ENCODE measurements at places on chromosomes 5 and 9. TPM values are rescaled to one million over a fixed set of nuclear protein-coding genes. Genes with fewer than 3 reads are reported as not detected.

The NDUFAF2 gene
- 23.7 TPM for total RNA-seq

The CATSPER3 gene
- total RNA-seq, result 0.39 TPM

DNA sequence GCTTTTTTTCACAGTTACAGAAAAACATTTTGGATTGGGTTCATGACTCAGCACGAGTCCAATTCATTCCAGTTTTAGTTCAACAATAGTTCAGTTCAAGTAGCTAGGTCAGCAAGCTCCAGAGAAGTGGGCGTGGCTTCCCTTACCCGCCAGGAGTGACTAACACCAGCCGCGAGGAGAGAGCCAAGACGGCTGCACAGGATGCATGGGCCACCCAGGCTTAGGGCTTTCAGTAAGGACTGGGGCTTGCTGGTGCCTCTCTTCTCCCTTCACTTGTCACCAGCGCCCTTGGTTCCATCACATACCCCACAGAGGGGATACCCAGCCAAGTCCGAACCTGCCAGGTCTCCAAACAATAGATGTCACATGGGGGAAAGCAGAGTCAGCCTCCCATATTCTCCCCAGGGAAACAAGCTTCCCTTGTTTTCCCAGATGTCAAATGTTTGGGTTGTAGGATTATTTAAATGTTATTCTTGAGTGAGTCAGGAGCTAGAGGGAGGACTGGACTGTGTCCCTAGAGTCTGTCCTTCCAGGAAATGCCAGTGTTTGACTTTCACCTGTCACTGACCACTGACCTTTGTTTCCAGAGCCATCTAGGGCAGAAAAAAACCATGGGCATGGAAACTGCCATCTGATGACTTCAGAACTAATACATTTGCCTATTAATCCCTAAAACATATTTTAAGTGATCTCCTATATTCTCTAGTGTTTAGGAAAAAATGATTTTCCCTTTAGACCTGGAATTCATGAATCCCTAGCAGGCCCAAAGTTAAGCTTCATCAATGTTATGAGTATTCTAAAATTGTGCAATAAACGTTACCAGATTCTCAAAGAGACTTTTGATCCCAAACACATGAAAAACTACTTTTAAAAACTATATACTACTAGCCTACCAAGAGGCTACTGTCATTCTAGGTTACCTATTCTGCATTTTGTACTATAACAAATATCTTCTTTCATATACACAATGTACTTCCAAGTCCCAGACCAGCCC, 51.9 kb downstream of the NIPAL4 start:
- H3K4me3 ChIP-seq, result no peak overlapping the region
- DNase-seq, result peak; percentile 96
- H3K4me1 ChIP-seq, result peaks cover 49% of the 10 kb centered on the region
- no peaks in the 10 kb centered on the region for H3K27me3 ChIP-seq
- H3K36me3 ChIP-seq, result peaks cover 29% of the 10 kb centered on the region

The FOXD4L3 gene
- total RNA-seq, result not detected

DNA sequence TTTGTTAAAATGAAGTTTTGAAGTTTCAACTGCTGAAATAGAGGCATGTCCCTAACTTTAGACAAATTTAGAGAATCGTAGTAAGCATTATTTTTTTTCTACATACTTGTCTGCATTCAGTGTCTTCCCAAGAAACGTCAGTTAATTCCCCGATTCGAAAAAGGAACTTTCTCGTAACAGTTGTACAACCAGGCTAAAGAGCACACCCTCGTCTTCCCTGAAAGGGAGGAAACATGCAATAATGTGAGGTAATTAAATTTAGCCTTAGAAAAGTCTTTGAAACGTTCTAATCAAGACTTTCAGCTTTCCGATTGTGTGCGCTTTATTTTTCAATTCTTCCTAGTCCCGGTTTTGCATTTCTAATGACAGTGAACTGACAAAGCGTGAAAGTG, 374 bp upstream of the SLC1A3 start:
- H3K4me1 ChIP-seq, result no peaks in the 10 kb centered on the region
- H3K4me3 ChIP-seq, result peak overlapping the region; percentile 59
- DNase-seq, result no peak
- H3K36me3 ChIP-seq, result no peaks in the 10 kb centered on the region
